ENCODE measurements at places on chromosomes 6 and 20.

GRCh38 chr6:166658792-166659150, 31.7 kb upstream of the RPS6KA2 start:
- DNase-seq: peak; percentile 3

- no peak for DNase-seq
Observed at GRCh38 chr6:110950440-110950839, 8.1 kb upstream of the GTF3C6 start.

- DNase-seq: no peak
Observed at GRCh38 chr6:44474643-44475042, 87.1 kb downstream of the CDC5L start.

DNA sequence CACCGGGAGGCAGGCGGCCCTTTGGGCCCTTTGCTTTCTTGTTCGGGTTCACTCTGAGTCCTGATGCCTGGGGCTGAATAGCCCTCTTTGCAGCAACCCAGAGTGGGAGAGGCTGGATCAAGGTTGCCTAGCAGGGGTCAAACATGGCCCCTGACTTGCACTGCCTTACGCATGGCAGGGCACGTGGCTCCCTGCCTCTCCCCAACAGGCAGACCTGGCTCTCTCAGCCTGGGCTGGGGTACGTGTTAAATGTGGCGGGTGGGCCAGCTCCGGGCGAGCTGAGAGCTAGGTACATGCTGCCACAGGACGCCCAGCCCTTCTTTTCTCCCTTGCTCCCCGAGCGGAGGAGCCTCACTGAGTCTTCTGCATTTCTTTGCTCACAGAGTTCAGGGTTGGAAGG, 7.3 kb downstream of the C6orf132 start:
- no peak for DNase-seq

Data from LHCN-M2 (cell line).